NCI-H524 (cell line): ENCODE measurements at places on chromosomes 13 and 19.

GRCh38 chr13:99258946-99259345, 767 bp upstream of the GPR18 start:
- DNase-seq = no peak

DNA sequence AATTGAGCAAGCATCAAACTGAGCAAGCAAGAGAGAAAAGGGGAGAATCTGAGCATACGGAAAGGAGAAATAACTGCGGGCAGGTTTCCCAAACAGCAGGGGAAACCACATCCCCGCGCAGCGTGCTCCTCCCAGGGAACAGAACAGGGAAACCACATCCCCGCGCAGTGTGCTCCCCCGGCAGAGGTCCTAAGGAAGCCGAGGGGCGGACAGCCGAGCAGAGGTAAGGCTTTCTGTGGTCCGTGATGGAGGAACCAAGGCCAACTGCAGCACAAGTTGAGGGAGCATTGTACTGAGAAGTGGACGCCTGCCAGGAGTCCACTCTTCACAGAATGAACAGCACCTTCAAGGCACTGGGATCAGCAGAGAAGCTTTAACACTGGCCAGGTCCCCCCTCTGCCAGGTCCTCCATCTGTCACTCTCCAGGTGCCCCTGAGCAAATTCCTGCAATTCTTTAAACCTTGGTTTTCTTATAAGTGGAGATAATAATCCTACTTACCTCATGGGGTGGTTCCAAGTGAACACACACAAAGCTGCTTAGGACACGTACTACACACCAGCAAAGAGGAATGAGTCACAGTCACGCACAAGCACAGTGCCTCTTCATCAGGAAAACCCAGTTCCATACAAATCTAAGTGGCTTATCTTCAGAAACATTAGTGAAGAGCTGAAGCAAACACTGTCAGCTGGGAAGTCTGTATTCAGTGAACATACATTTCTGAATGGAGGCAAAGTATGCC, 23.0 kb upstream of the LAMP1 start:
- DNase-seq = no peak

- DNase-seq = peak; percentile 59
These were observed 710 bp upstream of the BTBD2 start for GRCh38 chr19:2016041-2016807.

GRCh38 chr13:59000770-59001169, 1163.0 kb downstream of the DIAPH3 start:
- DNase-seq = no peak

GRCh38 chr13:79346300-79346914, 59.6 kb downstream of the RBM26 start:
- no peak for DNase-seq

DNA sequence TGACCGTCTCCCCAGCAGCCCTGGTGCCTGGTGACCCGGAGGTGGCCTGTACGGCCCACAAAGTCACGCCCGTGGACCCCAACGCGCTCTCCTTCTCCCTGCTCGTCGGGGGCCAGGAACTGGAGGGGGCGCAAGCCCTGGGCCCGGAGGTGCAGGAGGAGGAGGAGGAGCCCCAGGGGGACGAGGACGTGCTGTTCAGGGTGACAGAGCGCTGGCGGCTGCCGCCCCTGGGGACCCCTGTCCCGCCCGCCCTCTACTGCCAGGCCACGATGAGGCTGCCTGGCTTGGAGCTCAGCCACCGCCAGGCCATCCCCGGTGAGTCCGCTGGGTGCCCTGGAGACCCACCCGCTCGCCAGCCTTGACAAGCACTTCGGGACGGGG, 2.2 kb downstream of the MADCAM1 start:
- DNase-seq = no peak

- DNase-seq = peak; percentile 86
These were observed 110.2 kb downstream of the TEX26 start for GRCh38 chr13:31042481-31043165.

DNA sequence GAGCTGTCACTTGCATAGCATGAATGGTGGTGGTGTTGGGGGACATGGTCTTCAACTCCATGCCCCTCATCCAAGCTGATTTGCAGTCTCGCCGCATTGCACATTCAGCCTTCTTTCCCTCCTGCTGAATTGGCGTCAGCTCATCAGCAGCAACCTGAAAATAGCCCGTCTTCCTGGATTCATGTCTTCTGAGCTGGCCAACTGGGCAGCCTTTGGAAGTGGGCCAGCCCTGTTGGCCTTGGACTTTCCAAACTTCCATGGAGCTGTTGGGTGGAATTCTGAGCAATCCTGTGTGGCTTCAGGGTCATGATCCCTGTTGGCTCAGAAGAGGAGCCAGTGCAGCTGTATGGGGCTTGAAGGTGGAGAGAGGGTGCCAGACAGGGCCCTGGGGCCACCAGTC, 68.8 kb downstream of the ZNF536 start:
- DNase-seq = no peak

GRCh38 chr19:4691373-4691772, 21.2 kb upstream of the MYDGF start:
- DNase-seq = no peak
